ENCODE measurements at places on chromosomes 7 and 10.

- no peak for DNase-seq
Measured at GRCh38 chr10:44044549-44044948, 340.3 kb downstream of the CXCL12 start.

DNA sequence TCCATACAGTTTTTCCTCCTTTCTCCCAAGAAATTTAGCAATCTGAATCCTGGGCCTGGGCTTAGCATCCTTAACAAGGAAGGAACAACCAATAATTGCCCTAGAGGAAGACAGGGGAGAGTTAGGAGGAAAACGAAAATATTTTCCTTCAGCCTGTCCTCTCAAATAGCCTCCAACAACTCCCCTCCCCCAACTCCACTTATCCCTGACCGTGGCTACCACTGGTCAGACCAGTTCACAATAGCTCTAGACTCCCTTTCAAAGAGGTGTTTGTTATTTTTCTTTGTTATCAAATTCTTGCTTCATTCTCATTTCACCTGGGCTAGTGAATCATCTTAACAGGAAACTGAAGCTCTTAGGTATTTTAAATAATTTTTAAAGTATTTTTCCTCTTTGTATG, 114.1 kb downstream of the CPED1 start:
- DNase-seq = no peak

DNA sequence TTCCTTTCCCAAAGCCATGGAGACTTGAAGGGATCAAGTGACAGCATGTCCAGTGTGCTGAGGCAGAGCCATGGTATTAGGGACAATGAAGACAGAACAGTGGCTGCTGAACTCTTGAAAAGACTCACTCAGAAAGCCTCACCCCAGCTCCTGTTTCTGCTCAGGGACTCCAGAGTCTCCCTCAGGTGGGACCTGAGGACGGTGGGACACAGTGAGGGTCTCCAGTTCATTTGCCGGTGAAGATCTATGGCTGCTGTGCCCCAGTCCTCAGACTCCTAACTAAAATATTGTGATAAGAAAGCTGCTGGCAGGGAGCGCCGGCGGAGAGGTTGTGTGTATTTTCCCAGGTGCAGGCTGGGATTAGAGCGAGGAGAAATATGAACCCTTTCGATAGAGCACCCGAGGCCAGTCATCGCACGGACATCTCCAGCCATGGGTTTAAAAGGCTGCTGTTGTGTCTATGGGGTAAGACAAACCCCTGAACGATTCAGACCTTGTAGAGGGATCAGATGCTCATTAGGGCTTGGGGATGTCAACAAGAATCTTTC, 57.2 kb downstream of the C7orf25 start:
- no peak for DNase-seq

- no peak for DNase-seq
Measured at GRCh38 chr10:116909307-116909706, 60.0 kb downstream of the ENO4 start.

DNA sequence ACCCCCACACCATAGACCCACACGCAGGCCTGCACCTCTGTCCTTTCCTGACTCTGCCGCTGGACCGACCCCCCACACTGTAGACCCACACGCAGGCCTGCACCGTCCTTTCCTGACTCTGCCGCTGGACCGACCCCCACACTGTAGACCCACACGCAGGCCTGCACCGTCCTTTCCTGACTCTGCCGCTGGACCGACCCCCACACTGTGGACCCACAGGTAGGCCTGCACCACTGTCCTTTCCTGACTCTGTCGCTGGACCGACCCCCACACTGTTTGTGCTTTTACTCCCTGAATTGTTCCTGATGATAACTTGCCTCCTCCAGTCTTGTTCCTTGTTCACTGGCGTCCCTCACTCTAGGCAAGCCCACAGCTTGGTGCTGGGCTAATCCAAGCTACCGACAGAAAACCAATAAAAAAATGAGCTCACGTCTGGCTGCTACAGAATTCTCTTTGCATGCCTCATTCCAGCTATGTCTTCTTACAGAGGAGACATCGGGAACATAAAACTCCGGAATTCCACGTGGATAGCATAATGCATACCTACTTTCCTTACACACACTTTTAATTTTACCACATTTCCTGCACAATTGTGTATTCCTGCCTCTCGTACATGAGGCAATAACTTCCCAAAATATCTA, 494.3 kb downstream of the PTPRN2 start:
- no peak for DNase-seq

GRCh38 chr7:30559611-30560010, 35.1 kb upstream of the GARS1 start:
- DNase-seq = no peak

DNA sequence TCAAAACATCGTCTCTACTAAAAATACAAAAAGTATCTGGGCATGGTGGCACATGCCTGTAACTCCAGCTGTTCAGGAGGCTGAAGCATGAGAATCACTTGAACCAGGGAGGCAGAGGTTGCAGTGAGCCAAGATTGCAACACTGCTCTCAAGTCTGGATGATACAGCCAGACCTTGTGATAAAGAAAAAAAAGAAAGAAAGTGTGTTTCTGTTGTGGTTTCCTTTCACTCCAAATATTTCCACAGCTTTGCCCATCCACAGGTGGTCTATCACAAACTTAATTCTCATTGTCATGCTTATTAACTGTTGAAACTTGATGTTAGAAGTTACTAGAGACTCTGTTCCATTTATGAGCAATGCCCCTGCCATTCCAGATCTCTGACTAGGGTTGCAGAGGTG, 316.0 kb upstream of the SEMA3C start:
- DNase-seq = no peak

GRCh38 chr7:23618241-23618640, 21.1 kb downstream of the CCDC126 start:
- no peak for DNase-seq

- DNase-seq = no peak
Measured at GRCh38 chr10:12321641-12322040, 27.7 kb upstream of the CAMK1D start.

- no peak for DNase-seq
Measured at GRCh38 chr10:43046288-43046991, 30.4 kb upstream of the RET start.

GRCh38 chr10:76001019-76001418, 569.6 kb downstream of the LRMDA start:
- no peak for DNase-seq

DNA sequence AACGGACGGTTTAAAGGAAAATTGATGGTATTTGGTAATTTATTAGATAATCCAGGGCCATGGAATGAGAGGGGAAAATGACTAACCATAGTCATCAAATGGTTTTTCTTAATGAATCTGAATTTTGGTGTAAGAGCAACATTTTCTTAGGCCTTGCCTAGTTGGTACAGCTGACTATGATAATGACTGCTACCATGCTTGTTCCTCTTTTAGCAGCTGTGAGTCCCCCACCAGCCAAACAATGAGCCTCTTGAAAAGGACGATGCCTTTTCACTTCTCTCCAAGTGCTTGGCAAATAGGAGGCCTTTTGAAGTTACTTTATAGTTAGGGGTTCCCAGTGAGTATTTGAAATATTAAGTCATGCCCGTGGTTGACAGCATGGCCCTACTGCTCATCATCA, 53.0 kb downstream of the TRUB1 start:
- no peak for DNase-seq

- DNase-seq = no peak
Measured at GRCh38 chr7:123355576-123356190, 155.9 kb upstream of the SLC13A1 start.

DNA sequence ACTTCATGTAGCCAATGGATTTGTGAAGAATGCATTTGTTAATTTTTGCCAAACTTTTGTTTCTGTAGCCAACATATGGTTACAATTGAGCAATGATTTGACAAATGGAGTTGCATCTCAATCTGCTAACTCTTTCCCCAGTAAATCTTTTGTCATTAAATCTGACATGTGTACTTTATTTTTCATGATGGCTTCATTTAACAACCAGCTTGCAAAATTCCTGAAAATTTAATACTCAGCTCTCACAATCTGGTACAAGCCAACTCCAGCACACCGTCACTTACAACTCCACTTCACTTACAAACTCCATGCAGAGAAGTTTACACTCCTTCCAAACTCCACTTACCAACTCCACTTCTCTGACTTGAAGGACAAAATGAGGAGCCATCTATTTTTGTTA, 26.5 kb upstream of the HIBADH start:
- no peak for DNase-seq

DNA sequence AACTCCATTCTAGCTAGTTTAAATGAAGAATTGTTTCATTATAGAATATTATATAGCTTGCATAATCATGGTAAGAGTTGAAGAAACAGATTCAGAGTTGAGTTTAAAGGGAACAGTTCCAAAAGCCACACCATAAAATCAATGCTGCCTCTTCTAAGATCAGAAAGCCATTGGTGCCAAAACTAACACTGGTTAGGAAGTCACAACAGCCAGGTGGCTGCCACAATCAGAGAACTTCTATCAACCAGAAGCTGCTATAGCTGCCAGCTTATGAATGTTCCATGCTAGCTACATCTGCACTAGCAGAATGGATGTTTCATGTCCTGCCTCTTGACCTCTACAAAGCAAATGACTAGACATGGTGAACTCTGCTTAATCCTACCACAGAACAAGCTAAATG, 583.1 kb upstream of the LRRN3 start:
- DNase-seq = no peak

DNA sequence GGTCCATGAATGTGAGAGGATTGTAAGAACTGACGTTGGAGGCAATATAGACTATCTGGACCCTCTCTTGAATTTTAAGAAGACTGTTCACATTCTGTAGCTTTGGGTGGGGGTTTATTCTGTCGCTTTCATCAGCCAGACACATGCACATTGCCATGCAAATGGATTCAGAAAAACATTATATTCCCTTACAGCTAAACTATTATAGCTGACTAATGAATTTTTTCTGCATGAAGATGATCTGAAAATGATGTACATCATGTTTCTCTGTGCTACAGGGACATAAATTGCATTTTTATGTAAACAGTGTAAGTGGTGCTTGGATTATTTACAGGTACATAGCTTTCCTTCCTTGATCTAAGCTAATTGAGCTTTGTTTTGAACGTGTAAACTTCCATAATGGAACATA, 1.5 kb downstream of the MET start:
- DNase-seq = no peak

- DNase-seq = no peak
Measured at GRCh38 chr7:17301471-17302456, 3.3 kb downstream of the AHR start.

DNA sequence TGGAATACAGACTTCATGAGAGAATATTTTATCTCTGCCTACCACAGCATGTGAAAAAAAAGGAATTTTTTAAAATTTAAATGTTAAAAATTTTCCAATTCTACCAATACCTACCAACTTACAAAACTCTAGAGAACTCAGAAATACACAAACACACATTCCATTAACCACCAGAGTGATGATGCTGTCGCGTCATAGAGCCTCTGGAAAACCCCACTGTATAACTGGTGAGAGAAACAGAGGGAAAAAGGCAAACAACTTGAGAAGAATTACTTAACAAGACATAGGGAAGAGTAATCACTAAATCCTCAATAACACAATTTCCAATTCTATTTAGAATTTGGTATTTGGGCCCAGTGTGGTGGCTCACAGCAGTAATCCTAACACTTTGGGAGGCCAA, 6.2 kb upstream of the SPOCK2 start:
- DNase-seq = no peak

DNA sequence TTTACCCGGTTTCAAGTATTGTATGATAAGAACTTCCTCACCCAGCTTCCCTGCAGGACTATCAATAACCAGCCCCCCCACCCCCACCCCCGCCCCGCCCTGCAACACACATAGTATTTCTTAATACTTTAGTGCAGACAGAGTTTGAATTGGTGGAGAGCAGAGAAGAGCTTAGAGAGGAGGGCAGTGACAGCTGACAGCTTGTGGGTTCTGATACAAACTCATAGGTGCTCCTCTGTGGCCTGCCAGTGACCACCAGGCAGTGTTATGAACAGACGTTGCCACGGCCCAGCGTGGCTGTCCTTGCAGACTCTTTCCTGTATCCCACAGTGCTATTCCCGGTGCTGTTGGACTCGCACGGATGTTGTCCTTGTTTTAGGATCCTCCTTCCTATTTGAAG, 186.9 kb upstream of the ADO start:
- DNase-seq = no peak

- DNase-seq = no peak
Measured at GRCh38 chr7:151512353-151512752, 7.3 kb downstream of the RHEB start.
